ENCODE measurements at places on chromosomes 4 and X.

GRCh38 chr4:138775890-138776289, 239.7 kb upstream of the NOCT start:
- no peak for DNase-seq

GRCh38 chr4:84338367-84338766, 160.7 kb downstream of the NKX6-1 start:
- DNase-seq = no peak

DNA sequence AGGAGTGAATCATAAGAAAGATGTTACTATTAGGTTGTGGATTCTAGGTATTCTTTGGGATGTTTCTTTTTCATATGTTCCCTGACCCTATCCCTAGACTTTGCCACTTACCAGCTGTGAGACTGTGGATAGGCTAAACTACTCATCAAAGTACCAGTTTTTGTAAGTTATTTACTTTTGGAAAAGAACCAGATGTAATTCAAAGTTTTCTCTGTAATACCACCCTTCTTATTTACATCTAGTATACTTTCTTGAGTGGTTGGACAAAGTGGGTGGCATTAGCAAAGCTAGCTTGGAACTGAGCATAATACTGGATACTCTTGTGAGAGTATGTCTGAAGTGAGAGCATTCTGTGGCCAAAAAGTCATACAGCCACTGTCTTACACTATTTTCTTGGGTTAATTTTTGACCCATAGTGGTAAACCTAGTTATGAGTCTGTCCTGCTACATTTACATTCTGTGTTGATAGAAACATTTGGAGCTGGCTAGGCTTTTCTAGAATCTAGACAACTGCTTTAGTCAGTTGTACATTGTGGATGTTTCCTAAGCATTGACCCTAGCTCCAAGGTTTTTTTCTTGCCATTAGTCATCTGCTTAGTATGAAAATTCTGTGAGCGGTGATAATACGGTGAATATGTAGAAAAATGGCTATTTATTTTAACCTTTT, 41.7 kb downstream of the KDM6A start:
- DNase-seq = no peak

- DNase-seq = no peak
Measured at GRCh38 chrX:42085836-42086235, 162.5 kb upstream of the CASK start.

GRCh38 chrX:70479922-70480659, 35.5 kb downstream of the DLG3 start:
- DNase-seq = no peak

GRCh38 chrX:38435130-38435529, 82.7 kb downstream of the OTC start:
- DNase-seq = no peak

DNA sequence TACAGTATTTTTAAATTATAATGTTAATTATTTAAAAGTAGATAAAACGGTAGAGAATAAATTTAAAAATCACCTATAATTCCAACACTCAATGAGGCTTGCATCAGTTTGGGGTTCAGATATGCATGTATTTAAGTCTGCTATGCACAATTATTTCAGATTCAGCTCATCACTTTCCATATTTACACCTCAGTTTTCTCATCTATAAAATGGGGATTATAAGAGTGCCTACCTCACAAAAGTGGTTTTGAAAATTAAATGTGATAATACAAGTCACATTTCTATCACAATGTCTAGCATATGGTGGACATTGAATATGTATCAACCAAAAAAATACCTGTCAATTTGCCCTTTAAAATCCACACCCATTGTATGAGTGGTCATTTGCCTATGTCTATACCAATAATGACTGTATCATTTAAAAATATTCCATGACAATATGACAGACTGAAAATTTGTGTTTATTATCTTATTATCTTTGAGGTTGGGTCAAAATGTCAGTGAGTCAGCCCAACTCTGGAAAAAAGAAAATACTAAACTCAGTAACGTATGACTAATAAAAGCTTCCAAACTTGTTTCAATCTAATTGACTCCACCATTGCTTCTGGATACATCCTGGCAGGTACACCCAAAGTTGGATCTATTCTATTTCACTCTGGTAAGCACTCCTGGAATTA, 20.8 kb downstream of the OR13H1 start:
- no peak for DNase-seq

DNA sequence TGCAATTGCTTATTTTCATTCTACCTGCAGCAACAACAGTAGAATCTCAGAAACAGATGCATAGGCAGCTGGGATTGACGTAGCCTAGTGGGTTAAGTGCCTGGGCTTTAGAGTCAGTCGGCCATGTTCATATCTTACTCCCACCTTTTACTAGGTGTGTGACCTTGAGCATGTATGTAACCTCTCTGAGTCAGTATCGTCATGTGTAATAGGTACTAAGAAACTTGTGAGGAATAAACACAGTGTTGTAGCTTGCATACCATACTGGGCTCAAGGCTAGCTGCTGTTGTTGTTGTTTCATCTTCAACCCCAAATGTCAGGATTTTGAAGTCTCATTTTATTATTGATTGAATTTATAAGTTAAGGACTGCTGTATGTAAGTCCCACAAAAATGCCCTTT, 14.2 kb downstream of the RAB9A start:
- DNase-seq = no peak

- DNase-seq = no peak
Measured at GRCh38 chr4:113708250-113708649, 53.3 kb downstream of the CAMK2D start.

GRCh38 chr4:107060388-107060787, 24.3 kb upstream of the DKK2 start:
- DNase-seq = no peak

- no peak for DNase-seq
Measured at GRCh38 chr4:96228463-96228862, 388.6 kb downstream of the PDHA2 start.

Measured in CD4-positive, alpha-beta T cell (primary cell).